T-helper 2 cell (primary cell): ENCODE measurements at places on chromosomes 16 and 17.

GRCh38 chr16:4468972-4469371 is 5.5 kb downstream of the NMRAL1 start:
- DNase-seq = no peak

GRCh38 chr17:77763023-77763422 is 195.5 kb upstream of the TNRC6C start:
- no peak for DNase-seq

GRCh38 chr17:4509401-4509800 is 10.7 kb downstream of the SPNS2 start:
- no peak for DNase-seq

- DNase-seq = no peak
Measured at GRCh38 chr16:68972720-68973119, 129.4 kb downstream of the TANGO6 start.
